Stimulated activated CD4-positive, alpha-beta T cell treated with anti-CD3 and anti-CD28 coated beads, Interleukin-1b, Interleukin-23, amount 100 ng/mL, for 4 hours (primary cell): ENCODE measurements at places on chromosomes 2 and 18.

- no peak for DNase-seq
Measured at GRCh38 chr2:7672685-7673071, 755.5 kb downstream of the RNF144A start.

- DNase-seq, result peak; percentile 56
Measured at GRCh38 chr2:231530099-231531011, at the start of gene NMUR1. Gene NMUR1, minus strand, starts transcription at chr2:231530445. Its CDS starts 84 bp downstream, at chr2:231530361.

DNA sequence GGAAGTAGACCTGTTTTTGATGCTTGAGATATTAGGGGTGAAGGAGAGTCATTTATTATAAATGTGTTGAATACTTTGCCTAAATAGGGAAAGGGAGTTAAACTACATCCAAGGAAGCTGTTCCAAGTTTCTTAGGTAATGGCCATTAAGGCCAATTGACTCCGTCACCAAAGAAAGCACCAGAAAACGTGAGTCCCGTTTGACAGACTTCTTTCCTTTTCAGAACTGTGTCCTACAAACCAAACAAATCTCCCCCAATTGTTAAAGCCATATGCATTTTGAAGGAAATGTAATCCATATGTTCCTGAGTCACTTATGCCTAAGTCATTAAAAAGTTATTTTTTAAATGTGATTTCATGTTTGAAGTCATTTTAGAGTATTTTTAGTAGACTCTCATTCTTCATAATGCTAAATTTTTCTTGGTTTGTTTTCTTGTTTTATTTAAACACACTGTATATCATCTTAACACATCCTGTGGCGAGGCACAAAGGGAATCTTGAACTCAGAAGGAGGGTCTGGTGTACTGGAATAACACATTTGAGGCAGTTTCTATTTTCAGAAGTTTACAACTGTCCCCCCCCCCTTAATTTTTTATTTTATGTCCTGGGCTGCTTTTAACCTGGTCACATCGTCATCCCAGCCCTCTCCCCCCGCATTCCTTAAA, 133.7 kb downstream of the RHBDD1 start:
- DNase-seq, result no peak

DNA sequence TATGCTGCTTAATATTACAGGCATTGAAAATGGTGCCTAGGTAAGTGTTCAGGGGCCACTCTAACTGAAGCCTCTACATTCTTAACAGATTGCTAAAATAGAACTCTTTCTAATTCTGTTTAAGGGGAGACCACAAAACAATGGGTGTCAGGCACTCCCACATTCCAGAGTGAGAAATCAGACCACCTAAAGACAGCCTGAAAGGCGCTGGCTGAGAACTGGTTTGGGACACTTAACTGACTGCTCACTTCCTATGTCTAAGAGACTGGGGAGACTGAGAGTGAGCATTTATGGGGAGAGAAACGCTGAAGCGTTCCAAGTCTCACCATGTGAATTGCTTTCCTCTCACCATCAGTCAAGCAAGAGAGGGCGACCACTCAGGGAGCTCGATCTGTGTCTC, 108.8 kb upstream of the ITGB6 start:
- DNase-seq, result no peak

DNA sequence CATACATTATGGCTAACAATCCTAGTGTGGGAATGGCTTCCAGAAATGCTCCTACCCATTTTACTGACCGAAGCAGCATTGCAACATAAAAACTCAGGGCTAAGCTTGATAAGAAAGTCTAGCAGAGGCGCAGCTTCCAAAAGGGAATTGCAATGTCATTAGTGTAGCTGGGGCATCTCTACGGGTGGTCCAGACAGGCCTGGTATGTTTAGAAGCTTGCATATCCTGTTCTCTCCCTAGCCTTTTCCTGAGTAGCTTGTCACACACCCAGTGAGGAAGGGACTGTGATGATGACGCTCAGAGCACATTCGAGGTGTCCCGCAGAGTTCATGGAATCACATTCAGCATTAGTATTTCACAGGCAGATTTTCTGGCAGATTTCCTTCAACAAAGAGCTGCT, 38.0 kb upstream of the COL5A2 start:
- no peak for DNase-seq

DNA sequence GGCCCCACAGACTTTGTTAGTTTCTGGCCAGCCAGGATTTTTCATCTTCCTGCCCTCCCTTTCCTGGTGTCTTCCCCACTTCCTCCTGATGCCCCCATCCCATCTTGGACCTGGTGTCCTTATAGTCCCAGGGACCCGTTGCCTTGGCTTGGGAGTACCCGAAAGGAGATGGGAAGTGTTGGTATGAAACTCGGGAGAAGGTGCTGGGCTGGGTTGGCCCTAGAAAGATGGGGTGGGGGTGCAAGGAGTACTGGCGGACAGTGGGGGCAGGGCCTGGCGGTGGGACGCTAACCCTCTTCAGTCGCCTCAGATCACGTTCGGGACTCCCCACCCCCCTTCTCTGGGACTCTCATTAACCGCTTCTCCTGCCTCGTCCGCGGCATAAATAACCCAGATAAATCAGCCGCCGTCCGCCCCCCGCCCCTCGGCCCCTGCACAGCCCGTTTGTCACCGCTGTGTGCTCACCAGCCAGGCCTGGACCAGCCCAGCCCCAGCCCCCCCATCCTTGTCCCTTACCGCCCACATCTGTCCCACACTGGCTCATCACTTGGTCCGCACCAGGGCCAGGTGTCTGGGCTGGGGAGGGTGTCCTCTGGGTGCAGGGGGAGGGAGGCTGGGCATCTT, 3.7 kb upstream of the ASIC4 start:
- DNase-seq, result no peak

GRCh38 chr2:126720638-126721037, 64.7 kb downstream of the GYPC start:
- no peak for DNase-seq

DNA sequence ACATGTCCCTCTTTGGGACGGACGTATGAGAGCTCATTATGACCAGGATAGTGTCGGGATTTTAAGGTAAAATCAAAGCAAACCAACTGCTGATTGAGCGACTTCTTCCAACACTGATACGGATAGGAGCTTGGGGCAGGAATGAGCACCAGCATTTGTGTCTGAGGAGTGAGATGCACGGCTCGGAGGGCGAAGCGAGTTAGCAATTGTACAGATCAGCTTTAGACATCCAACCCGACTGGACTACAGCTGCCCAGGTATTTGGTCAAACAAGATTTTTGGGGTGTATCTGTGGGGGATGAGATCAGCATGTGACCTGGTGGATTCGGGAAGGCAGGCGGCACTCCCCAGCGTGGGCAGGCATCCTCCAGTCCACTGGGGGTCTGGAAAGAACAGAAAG, 76.1 kb downstream of the NDUFA10 start:
- no peak for DNase-seq

GRCh38 chr2:213199871-213200270, 48.5 kb upstream of the IKZF2 start:
- DNase-seq, result no peak
